ENCODE measurements at places on chromosomes 5 and 9.
A peak's percentile ranks its signal among the peaks of the same experiment; 100 is the strongest.

DNA sequence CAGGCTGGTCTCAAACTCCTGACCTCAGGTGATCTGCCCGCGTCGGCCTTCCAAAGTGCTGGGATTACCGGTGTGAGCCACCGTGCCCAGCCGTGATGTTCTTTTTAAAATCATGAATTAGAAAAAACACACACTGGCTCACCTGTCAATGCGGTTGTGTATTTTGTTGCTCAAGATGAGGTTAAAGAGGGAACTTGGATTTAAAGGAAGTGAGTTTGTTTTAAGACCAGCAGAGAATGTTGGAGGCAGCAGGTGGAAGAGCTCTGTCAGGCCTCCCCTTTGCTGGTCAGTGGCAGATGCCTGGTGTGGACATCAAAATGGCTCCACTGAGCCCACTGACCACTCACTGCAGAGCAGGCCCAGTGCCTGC lies 38.9 kb downstream of the WNK2 start:
- DNase-seq: no peak

- peak; percentile 9 for DNase-seq
These were observed 1.9 kb upstream of the IDNK start for GRCh38 chr9:83620841-83621636.

GRCh38 chr9:107288701-107289100 lies 5.6 kb downstream of the RAD23B start:
- DNase-seq: no peak

- DNase-seq: no peak
These were observed at the start of gene NPR2 for GRCh38 chr9:35791297-35791921. Gene NPR2 (plus strand): TSS chr9:35791591. CDS start chr9:35792409, 818 bp downstream.

DNA sequence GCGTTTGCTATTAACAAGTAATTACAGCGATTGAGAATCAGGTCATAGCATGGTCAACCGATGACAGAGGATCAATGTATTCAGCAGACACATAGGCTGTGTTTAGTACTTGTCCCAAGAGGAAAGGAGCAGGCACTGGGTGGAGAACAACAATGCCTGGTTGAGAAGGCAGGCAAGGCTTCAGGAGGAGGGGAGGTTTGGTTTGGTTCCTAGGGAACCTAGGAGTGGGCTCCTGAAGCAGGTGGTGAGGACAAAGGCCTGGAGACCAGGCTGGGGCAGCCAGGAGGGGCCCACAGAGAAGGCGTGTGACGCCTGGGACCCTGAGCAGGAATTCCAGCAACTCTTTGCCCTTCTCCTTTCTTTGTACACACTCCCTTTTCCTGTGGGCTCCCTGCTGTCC lies 195.6 kb downstream of the SPOCK1 start:
- no peak for DNase-seq

- DNase-seq: no peak
These were observed 133.6 kb upstream of the CDKN2B start for GRCh38 chr9:22142671-22143070.

DNA sequence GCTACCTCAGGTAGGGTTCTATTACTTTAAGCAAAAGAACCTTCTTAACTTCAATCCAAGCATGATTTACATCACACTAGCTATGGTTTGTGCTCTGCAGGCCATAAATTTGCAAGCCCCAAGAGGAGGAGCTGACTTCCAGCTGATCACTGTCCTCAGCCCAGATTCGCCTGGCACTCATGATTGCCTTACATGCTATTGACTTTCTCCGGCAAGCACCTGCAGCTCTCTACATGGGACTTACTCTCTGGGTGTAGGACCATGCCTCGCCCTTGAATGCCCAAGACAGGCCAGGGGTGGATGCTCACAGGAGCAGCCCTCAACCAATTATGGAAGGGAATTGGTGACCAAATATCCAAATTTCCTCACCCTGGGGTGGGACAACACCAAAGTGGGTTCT lies 99.8 kb downstream of the ESM1 start:
- DNase-seq: no peak

DNA sequence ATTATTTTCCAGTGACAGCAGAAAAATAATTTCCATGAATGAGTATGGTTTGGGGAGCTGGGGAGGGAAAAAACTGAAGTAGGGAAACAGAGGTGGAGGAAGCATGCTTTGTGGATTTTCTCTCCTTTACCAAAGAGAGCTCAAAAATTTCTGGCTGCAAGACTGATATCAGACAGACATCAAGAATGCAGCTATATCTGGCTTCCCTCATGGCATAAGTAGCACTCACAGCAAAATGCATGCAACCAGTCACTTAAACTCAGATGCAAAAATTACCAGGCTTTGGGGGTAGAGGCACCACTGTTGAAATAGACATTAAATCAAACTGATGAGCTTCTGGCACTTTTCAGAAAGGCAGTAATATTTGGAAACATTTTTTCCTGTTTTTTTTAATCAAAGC lies 196.9 kb downstream of the TSSK1B start:
- DNase-seq: no peak

- no peak for DNase-seq
These were observed 508.3 kb upstream of the CCNG1 start for GRCh38 chr5:162929104-162929503.

- no peak for DNase-seq
These were observed 18.0 kb downstream of the IL5 start for GRCh38 chr5:132525299-132525724.

DNA sequence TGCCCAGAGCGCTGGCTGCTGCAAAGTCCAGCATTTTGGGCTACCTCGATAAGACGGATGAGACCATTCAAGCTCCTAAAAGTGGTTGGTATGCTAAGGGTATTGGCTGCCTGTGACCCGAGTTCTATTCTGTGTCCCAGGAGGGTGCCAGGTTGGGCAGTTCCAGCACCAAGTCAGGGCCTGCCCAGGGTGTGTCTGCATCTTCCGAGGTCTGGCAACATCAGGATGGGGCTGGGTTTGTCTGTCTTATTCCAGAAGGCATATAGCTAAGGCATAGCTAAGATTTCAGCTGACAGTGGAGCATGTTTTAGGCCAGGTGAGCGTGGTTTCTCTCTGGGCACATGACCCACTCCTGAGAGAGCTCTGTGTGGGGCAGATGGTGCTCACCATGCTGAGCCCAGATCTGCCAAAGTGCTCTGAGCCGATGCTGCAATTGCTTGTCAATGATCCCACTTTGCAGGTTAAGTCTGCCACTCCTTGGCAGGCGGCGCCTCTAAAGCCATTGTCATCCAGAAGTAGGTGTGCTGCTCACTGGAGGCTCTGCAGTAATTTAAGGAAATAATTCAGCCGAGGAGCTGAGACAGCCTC lies 7.8 kb downstream of the SLC9A3 start:
- DNase-seq: no peak

- no peak for DNase-seq
These were observed 211.8 kb upstream of the RASEF start for GRCh38 chr9:83274787-83275186.

DNA sequence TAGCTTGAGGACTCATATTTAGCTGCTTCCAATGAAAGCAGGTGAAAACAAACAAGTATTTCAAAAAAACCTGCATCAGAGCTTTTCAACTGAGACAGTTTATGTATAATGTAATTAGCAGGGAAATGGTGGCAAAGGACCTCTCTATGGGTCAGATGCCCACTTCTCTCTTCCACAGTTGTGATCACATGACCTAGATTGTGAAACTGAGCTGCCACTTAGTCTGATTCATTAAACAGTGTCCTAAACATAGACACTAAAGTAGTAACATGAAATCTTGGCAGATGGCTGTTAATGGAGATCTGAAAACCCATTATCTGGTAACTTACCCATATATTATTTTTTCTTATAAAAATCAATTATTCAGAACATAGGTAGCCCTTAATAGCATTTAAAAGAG lies 663.6 kb upstream of the RIOK2 start:
- no peak for DNase-seq

DNA sequence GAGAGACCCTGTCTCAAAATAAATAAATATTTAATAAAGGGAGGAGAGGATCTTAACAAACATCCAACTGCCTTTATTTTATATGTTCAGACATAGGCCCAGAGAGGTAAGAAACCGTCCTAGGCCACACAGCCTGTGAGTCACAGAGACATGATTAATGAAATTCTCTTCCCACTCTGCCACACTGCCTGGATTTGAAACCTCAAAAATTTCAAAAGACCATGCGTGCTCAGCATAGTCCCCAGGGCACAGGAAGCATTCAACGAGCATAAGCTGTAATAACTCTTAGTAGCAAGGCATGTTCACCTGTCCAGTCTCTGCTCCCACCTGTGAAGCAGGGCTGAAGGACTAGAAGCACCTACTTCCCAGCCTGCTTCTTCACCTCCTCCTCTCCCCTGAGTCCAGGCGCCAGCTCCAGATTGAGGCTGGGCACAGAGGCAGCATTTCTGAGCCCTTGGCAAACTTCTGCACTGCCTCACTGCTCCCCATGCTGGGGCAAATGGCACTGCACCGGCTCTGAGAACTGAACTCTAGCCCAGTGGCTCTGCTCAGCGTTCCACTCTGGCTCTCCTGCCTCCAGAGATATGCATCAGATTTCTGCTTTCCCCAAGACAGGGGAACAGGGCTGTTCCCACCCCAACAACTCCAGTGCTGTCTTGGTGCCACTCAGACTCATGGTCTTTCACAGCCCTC lies 1.1 kb downstream of the FAT2 start:
- no peak for DNase-seq

DNA sequence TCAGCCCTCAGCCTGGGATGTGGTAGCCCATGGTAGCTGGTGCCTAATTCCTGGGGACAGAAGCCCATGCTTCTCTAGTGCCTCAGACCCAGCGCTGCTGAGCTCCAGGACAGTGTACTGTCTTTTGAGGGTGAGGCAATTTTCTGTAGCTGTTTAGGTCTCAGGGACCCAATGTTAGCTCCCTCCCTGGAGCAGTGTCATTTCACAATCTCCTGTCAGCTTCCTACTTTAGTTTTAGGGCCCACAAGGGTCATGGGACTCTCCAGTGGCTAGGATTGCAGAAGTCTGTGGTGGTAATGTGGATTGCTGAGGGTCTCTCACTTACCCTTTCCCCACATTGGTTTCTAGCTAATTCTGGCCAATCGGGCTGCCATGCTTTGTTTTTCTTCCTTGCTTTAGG lies 67.7 kb upstream of the CCL21 start:
- no peak for DNase-seq

GRCh38 chr9:98951967-98952366 lies 8.3 kb downstream of the COL15A1 start:
- no peak for DNase-seq

- no peak for DNase-seq
These were observed 51.9 kb upstream of the JAK2 start for GRCh38 chr9:4933177-4933576.

GRCh38 chr5:157603333-157604190 lies 28.0 kb upstream of the ADAM19 start:
- DNase-seq: peak; percentile 50

- no peak for DNase-seq
These were observed 276.1 kb downstream of the ADGRV1 start for GRCh38 chr5:90834711-90835110.

GRCh38 chr9:106106396-106106795 lies 412.1 kb downstream of the TMEM38B start:
- no peak for DNase-seq

- DNase-seq: no peak
These were observed 31.8 kb upstream of the PCA3 start for GRCh38 chr9:76732341-76732958.
